ENCODE measurements at places on chromosomes 16 and 17.

GRCh38 chr16:76277460-76278030 lies 344 bp downstream of the CNTNAP4 start:
- no peak for DNase-seq

GRCh38 chr17:6470751-6471521 lies 26.7 kb downstream of the PIMREG start:
- DNase-seq, result no peak

DNA sequence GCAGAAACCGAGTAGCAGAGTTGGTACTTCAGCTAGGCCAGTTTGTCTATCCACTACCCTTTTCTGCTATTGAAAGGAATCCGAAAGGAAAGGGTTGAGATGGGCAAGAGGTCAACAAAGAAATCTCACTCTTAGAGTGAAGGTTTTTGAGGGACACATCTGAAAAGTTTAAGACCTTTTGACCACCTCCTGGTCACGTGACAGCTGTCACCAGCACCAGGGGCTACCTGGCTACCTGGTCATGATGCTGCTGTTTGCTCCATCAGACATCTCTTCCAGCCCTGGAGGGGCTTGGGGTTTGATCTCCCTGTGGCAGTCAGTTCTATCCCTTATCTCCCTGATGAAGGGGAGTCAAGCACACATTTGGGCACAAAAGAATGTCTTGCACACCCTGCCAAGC lies 7.6 kb downstream of the CCDC182 start:
- DNase-seq, result no peak

- DNase-seq, result no peak
Observed at GRCh38 chr17:39026980-39027451, 59.8 kb upstream of the FBXO47 start.

- DNase-seq, result no peak
Observed at GRCh38 chr17:21375162-21375560, 996 bp upstream of the KCNJ12 start.

GRCh38 chr16:89905511-89906139 lies 13.0 kb upstream of the MC1R start:
- no peak for DNase-seq
